Activated gamma-delta T cell treated with Interleukin-2 at 50 U/mL for 16 hours (primary cell): ENCODE measurements at places on chromosomes 7 and 10.

- DNase-seq = no peak
Observed at GRCh38 chr7:55818686-55819085, 43.9 kb downstream of the SEPTIN14 start.

GRCh38 chr10:97267671-97268070 lies 24.8 kb downstream of the ARHGAP19 start:
- DNase-seq = no peak

DNA sequence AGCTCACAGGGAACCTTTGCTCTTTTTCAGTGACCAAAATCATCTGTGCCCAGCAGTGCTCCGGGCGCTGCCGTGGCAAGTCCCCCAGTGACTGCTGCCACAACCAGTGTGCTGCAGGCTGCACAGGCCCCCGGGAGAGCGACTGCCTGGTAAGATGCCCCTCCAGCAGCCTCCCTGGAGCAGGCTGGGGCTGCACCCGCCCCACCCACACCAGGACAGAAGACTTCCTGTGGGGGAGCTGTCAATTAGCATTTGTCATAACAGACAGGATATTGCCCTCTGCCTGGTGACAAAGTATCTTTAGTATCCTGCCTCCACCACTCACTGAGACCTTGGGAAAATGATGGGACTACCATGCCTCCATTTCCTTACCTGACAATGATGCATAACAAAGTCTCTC lies 133.7 kb downstream of the EGFR start:
- no peak for DNase-seq

DNA sequence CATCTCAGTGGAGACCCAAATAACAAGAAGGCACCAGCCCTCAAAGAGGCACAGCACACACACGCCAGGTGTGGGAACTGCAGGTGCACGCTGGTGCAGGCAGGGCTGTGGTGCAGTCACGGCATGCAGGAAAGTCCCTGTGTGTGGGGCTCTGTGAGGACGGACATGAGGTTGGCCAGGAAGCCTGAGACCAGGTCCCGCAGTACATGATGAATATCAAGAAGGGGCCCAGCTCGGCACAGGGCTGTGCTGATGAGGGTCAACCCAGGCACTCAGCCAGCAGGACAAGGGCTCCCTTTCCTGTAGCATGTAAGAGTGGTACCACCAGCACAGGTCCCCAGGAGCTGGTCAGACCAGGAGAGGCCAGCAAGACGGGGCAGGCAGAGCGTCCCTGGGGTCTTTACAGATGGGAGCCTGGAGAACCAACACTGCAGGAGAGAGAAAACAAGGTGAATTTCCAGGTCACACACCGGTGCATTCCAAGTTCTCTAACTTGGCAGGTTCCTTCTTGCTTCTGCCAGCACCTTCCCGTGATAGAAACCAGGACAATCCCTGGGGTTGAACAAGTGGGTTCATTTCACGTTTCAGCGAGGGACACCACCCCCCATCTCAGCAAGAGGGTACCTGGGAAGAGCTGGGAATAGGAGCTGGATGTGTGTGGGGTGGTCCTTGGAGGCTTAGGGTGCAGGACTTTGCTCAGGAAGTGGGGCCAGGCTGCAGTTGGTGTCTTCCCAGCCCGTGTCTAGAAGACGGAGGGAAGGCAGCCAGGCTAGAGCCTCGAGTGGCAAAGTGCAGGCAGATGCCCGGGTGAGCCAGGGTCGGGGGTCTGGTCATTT lies 244.8 kb upstream of the TCERG1L start:
- DNase-seq = no peak

DNA sequence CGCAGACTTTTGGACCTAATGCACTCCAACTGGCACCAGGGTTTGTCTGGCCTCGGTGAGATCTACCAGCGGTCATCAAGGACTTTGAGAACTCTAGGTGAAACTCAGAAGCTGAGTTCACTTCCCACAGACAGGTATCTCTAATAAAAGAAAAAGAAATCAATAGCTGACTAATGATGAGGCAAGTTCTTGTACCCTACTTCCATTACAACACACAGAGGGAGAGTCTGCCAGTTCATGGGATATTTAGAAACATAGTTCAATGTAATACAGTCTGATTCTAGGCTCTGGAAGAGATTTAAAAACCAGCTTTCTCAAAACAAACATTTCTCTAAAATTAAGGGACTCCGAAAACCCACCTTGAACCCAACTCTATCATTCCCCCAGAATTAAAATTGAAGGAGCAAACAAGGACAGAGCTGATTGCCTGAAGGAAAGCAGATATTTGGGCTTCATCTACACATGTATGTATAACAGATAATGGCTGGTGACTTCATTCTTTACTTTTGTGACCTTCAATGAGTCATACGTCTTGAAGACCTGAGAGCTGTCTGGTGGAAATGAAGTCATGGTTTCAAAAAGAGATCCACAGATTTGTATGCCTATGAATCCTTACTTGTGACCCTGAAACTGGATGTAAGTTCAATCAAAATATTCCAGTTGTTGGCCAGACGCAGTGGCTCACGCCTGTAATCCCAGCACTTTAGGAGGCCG lies 2.7 kb upstream of the PNLIPRP1 start:
- no peak for DNase-seq

DNA sequence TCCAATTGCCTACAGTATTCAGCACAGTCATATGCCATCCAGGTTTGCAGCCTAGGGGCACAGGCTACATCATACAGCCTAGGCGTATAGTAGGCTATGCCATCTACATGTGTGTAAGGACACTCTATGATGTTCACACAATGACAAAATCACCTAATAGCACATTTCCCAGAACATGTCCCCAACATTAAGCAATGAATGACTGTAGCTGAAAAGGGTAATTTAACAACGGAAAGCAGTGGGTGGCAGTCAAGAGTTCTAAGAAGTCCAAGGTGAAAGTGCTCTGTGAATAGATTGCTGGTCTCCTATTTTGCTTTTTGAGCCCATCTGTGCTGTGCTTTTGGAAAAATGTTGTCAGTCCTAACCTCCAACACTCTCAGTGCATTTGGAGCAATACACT lies 162.6 kb downstream of the KLF6 start:
- no peak for DNase-seq
